Stimulated activated CD8-positive, alpha-beta memory T cell treated with anti-CD3 and anti-CD28 coated beads, Interleukin-2, amount 100 ng/mL, for 1 hour (primary cell): ENCODE measurements at places on chromosomes 4 and X.

- DNase-seq = no peak
These were observed 214.2 kb downstream of the NSUN7 start for GRCh38 chr4:40963897-40964478.

DNA sequence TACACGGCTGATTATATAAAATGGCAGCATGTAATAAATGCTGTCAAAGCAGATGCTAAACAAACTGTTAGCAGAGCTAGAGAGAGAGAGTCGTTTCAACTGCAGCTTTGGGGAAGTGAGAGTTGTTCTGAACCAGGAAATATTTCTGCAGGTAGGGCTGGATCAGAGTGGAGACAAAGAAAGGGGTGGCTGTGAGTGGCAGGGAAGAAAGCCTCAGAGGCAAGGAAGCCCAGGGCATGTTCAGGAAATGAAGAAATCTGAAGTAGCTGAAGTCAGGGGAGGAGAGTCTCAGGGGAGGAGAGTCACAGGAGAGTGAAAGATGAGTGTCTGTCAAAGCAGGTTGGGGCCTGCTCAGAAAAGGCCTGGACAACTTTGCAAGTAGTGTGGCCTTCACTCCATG, 48.4 kb upstream of the RPS6KA3 start:
- DNase-seq = no peak

DNA sequence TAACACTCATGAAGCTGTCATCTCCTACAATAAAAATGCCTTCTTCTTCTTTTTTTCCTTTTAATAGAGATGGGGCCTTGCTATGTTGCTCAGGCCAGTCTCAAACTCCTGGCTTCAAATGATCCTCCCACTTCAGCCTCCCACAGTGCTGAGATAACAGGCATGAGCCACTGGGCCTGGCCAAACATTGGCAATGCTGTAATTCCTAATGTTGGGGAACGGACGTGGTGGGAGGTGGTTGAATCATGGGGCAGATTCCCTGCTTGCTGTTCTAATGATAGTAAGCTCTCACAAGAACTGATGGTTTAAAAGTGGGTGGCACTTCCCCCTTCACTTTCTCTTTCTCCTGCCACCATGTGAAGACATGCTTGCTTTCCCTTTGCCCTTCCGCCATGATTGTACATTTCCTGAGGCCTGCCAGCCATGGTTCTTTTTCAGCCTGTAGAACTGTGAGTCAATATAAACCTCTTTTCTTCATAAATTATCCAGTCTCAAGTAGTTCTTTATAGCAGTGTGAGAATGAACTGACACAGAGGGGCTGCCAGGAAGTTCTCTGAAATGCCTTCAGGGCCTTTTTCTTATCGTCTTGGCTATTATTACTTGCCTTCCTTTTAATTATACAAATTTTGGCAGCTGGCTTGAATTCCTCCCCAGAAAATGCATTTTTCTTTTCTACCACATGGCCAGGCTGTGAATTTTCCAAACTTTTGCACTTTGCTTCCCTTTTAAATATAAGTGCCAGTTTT, 93.0 kb downstream of the CENPC start:
- no peak for DNase-seq

DNA sequence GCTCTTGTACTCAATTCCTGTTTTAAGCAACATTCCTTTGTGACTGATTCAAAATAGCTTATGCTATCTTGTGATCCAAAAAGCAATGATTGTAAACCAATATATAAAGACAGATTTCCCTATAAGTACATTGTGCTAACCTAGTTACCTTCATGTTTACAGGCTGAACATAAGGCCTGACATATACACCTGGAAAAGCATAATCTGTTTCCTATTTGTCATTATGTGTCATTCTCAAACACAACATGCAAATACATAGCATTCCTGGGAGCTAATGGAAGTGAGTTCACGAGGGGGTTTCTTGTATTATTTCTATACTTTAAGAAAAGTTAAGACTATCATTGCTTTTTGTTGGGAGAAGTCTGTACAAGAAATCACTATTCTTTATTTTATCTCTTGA, 638.1 kb upstream of the AGA start:
- DNase-seq = no peak
